ENCODE measurements at places on chromosomes 7 and 10.

GRCh38 chr7:26989897-26990670, 105.7 kb downstream of the HOXA1 start:
- DNase-seq, result no peak

- no peak for DNase-seq
These were observed 106.7 kb downstream of the TES start for GRCh38 chr7:116316838-116317628.

DNA sequence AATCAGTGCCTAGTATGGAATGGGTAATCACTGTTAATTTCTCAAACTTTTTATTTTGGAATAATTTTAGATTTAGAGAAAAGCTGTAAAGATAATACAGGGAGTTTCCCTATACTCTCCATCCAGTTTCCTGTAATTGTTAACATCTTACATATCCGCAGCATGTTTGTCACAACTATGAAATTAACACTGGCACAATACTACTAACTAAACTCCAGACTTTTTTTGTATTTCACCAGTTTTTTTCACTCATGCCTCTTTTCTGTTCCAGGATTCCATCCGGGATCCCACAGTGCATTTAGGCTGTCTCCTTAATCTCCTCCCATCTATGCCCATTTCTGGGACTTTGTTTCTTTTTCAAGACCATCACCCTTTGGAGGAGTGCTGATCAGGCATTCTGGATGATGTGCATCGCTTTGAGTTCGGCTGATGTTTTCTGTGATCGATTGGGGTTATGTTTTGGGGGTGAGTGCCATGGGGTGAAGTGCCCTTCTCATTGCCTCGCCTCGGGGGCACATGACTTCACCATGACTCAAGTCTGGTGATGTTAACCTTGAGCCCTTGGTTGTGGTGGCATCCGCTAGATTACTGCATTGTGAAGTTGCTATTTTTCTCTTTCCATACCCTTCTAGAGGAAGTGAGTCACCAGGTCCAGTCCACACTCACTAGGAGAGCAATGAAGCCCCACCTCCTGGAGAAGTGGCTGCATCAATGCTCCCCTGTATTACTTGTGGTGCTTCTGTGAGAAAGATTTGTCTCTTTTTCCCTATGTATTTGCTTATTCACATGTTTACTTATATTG, 43.9 kb upstream of the GRB10 start:
- DNase-seq, result no peak

DNA sequence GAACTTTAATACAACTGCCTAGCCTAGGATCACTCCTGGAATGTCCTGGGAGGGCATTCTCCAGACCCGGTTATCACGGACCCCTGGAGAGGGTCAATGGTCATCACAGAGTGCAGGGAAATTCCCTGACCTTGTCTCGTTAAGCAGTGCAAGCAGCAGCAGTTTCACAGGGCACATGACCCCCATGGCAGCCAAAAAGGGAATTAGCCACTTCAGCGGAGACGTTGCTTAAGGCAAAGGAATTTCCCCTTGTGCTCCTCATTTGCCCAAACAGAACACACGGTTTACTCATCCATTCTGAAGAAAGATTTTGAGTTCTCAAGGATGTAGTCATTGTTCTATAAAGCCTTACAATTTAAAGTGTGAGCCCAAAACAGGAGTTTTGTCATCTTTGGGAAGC, 260.3 kb downstream of the SNX13 start:
- no peak for DNase-seq

- DNase-seq, result no peak
These were observed 12.0 kb upstream of the RHOBTB1 start for GRCh38 chr10:60955957-60956425.

GRCh38 chr7:108204281-108204796, 74.2 kb upstream of the LAMB4 start:
- no peak for DNase-seq

GRCh38 chr7:99456288-99456687, 9.7 kb downstream of the ATP5MF start:
- no peak for DNase-seq

- no peak for DNase-seq
These were observed 141.1 kb downstream of the CDK14 start for GRCh38 chr7:90736968-90737939.

DNA sequence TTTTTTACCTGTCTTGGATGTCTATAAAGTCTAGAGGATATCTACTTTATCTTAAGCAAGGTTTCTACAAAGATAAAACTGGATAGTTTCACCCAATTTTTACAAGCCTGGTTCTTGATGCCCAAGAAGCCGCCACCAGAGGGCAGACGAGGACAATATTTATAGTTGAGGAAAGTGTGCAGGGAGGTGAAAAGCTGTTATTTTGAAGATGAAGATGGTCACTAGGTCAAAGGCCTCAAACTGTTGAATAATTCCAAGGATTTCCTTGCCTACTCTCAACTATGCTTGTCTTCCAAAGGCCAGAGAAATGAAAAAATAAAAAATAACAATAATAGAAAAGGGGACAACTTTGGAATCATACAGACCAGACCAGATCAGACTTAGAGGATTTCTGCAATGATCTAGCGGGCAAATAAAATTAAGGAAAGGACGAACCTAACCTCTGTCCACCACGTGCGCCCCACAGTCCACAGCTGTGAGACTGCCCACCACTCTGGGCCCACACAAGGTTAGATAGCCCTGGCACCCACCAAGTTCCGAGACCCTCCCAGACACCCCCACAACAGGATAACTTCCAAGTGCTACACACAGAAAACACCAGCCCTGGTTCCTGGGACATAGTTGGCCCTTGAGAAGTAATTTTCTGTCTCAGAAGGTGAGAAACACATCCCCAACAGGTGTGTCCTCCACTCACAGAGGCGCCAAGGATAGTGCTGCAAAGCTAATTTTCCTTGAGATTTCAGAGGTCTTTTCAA, 2.8 kb downstream of the PKD1L1 start:
- no peak for DNase-seq

GRCh38 chr7:138169441-138169851, 93.2 kb downstream of the AKR1D1 start:
- DNase-seq, result no peak

DNA sequence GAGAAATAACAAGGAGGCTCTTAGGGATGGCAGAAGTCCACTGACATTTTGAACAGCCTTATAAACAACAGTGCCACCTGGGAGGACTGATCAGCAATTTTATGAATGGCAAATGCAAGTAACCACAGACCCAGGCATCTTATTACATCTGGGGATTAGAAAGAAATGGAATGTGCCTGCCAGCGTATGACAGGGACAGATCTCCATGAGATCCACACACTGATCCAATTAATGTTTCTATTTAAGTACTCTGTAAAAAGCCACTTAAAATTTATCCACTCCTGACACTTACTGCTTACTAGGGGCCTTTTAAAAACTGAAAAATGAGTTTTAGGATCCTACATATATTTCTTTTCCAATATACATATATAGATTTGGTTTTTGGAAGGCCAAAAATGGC, 28.6 kb downstream of the PARD3 start:
- DNase-seq, result no peak

DNA sequence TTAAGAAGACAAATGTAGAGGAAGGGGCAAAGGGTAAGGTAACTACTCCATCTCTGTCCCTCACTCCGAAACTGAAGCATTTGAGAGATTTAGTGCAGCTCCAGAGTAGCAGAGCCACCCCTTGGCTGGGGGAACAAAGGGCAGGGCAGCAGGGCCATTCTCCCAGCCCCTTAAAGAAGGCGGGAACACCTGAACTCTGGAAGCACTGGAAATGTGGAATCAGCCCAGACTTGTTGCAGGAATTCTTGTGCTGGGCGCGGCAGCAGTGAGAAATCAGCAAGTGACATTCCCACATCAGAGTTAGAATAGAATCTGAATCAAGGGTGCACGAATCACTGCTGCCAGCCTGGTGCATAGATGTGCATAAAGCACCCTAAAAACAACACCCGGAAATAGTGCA, 34.4 kb upstream of the GRM8 start:
- DNase-seq, result no peak

DNA sequence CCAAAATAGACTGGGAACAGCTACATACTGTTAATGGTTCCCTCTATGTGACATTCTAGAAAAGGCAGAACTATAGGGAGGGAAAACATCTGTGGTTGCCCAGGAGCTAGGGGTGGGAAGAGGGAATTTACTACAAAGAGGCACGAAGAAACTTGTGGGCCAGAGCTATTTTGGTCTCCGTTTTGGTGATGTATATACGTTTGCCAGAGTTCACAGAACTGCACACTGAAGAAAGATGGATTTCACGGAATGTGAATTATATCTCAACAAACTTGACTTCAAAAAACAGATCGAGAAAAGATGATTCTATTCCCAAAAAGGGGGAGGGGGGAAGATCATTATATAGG, 386 bp upstream of the AS3MT start:
- DNase-seq, result no peak

- no peak for DNase-seq
These were observed 32.6 kb downstream of the USP6NL start for GRCh38 chr10:11578802-11579255.

DNA sequence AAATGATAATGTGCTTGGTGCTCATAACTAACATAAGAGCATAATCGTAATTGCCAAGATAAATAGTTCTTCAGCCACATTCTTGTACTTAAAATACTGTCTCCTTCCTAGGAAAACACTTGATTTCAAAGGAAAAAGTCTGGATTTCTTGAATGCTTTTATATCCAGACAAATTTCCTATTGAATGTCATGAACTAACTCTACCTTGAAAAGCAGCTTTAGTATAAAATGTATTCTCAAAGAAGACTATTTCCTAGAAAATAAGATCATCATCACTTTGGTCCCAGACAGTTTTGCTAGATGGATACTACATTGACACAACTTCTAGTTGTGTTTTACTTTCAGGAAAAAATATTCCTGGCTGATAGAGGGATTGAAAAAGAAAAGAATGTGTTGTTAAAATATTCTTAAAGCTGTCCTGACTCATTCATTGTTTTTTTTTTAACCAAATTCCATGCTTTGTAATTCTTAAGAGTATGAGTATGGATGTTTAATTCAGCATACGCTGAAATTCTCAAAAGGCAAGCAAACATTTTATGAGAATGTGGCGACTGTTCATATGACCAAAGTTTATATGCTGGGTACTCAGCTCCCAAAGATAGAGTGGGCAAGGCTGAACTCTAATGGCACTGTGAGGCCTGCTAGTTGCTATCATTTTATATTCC, 106.1 kb downstream of the PPP1R3A start:
- DNase-seq, result no peak

- DNase-seq, result no peak
These were observed 572.9 kb upstream of the PFKP start for GRCh38 chr10:2494399-2494798.

DNA sequence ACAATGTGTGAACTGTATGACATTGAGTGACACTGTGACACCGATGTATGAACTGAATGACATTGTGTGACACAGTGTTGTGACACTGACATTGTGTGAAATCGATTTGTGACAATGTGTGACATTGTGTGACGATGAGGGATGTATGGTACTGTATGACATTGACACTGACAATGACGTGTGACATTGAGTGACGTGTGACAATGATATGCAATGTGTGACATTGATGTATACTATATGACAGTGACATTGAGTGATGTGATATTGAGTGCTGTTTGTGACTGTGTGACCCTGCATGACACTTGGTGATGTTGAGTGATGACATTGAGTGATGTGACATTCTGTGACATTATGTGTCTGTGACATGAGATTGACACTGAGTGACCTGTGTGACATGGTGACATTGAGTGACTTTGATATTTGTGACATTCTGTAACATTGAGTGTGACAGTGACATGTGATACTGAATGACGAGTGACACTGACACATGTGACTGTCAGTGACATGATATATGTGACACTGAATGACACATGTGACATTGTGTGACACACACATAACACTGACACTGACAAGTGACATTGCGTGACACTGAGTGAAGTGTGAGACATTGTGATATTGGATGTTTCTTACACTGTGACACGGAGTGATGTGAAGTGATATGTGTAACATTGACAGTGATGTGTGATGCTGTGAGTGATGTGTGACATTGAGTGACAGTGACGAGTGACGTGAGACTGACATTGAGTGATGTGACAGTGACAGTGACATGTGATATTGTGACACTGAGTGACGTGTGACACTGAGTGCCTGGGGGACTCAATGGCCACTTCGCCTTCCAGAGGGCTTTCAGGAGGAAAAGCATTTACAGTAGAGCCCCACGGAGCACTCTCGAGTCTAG, 167.5 kb downstream of the PRKAG2 start:
- no peak for DNase-seq

DNA sequence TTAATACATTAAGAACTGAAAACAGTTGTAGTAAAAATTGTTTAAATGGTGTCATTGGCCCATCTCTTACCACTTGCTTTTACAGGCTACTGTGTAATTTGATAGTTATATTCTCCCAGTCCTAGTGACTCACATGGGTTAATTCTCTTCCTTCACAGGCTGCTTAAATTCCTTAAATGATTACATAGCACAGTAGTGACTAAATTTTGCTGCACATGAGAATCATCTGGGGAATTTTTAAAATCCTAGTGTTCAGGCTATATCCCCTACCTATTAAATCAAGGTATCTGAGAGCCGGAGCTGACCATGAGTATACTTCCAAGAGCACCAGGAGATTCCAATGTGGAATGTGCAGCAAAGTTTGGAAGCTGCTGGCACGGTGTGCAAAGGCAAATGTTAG, 45.3 kb upstream of the ZNF800 start:
- DNase-seq, result no peak

DNA sequence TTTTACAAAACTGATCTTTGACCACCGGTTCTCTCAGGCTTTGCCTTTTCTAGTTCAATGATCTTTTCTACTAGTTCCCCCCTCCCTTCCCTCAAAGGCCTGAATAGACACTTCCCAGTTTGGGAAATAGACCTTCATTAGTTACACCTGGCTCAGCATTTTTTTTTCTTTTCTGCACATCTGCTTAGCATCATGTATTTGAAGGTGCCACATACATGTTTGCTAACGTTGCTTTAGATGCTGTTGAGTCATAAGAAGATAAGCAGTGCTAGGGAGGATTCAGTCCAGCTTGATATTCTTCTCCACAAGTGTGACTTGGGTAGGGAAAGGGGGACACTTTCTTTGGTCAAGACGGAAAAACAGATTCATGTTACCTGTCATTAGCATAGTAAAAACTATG, 78.3 kb downstream of the BICC1 start:
- no peak for DNase-seq

DNA sequence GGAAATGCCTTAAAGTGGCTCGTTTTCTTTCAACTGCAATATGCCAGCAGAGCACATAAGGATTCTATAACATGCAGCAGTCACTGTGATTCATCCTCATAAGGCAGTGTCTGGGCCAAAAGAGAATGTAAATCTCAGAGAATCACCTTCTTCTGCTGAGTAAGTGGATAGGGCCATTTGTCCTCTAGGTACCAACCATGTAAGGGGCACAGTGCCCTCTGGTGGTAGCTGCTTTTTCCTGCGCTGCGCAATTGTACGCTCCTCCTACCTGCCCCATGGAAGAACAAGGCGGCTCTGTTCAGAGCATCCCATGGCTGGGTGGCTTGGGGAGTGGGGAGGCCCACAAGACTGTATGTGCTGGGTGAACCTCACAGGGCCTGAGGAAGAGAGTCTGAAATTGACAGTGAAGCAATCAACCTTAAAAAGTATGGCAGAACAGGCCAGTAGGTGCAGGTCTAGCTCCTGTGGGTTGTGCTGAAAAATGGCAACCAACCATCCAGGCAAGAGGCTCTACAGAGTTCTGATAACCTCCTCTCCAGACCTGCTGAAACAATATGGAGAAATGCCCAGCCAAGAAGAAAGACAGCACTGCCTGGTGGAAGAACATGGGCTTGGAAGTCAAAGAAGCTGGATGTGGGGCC, 78.6 kb upstream of the C10orf90 start:
- no peak for DNase-seq

Data from cortex of kidney (tissue), 1 donor.